ENCODE measurements at places on chromosomes 16 and 17.

- DNase-seq, result no peak
Observed at GRCh38 chr17:65456368-65457151, 104.9 kb downstream of the AXIN2 start.

- no peak for DNase-seq
Observed at GRCh38 chr17:65143889-65144604, 6.9 kb downstream of the RGS9 start.

GRCh38 chr17:70493277-70493874 is 324.0 kb downstream of the KCNJ2 start:
- no peak for DNase-seq

- no peak for DNase-seq
Observed at GRCh38 chr17:58081646-58082340, 1.4 kb upstream of the DYNLL2 start.

DNA sequence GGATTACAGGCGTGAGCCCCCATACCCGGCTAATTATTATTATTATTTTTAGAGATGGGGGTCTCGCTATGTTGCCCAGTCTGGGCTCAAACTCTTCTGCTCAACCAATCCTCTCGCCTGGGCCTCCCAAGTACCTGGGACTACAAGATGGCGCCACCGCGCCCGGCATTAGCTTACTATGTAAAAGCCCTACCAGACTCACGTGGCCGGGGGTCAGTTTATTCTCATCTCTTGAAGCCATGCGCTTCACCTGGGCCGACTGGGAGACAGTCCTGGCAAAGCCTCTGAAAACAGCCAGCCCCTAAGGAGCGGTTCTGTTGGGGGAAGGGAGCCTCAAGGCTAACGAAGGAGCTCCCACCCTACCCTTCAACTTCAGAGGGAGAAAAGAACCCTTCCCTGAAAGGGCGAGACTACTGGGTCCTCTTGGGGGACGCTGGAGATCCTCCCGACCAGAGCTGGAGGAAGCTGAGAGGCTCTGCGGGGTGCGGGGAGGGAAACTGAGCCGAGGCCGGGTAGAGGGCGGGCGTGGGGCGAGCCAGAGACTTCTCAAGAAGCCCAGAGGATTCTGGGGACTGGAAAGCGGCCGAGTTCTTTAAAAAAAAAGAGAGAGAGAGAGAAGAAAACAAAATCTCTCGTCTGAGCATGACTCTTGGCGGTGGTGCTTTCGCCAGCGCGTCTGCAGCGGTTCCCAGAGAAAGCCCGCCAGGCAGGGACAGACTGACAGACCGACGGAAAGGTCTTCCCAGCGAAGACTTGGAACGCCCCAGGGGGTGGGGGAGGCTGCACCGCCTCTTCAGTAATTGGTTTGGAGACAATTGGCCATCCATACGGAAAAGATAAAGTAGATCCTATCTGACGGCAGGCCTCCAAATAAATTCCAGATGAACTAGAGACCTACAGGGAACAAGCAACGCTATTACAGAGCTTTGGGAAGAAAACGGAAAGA is 5.6 kb upstream of the TUBG2 start:
- DNase-seq, result peak; percentile 54
